ENCODE measurements at places on chromosomes 1 and 21. TPM values are rescaled to one million over a fixed set of nuclear protein-coding genes. Genes with fewer than 3 reads are reported as not detected.

Gene RIPK4
- 8.8 TPM for total RNA-seq

Gene ITLN1
- 3.4 TPM for total RNA-seq

Gene ST7L
- 38.1 TPM for total RNA-seq

Gene PLCH2
- 7.0 TPM for total RNA-seq

Gene PLPPR4
- 23.8 TPM for total RNA-seq

Gene AMPD1
- 1.9 TPM for total RNA-seq

Gene B3GALT6
- 8.8 TPM for total RNA-seq

Gene OR6K3
- not detected for total RNA-seq

All from urinary bladder (tissue), 4 donors.